ENCODE measurements at places on chromosomes 16 and 17.

GRCh38 chr16:48955837-48956236 lies 325.8 kb downstream of the CBLN1 start:
- DNase-seq: no peak

GRCh38 chr17:73492821-73493814 lies 151.1 kb downstream of the SDK2 start:
- peak; percentile 6 for DNase-seq

DNA sequence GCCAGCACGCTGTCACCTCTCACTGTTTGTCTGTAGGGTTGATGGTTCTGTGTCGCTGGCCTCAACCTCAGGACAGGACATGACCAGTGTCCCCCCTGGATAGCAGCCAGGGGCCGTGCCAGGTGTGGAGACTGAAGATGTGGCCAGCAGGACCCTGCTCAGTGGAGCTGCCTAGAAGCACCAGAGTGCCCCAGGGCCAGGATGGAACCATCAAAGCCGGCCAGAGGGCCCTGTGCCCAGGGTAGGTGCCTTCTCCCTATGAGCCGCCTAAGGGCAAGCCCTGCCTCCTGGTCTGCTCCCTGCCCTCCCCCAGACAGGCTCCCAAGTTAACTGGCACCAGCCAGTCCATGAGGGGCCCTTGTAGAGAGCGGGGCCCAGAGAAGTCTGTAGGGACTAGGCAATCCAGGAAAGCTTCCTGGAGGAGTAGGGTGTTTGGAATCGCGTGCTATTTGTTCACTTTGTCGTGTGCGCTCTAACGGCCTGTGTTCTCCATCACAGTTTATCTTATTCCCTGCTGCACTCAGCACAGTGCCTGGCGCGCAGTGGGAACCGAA lies 546 bp upstream of the NDUFB10 start:
- DNase-seq: no peak

- DNase-seq: no peak
Measured at GRCh38 chr17:8442310-8442709, 6.6 kb downstream of the NDEL1 start.

GRCh38 chr16:83898463-83899271 lies at the start of gene MLYCD:
Gene MLYCD (plus strand): TSS chr16:83899115. CDS start chr16:83899145, 30 bp downstream.
- peak; percentile 72 for DNase-seq

DNA sequence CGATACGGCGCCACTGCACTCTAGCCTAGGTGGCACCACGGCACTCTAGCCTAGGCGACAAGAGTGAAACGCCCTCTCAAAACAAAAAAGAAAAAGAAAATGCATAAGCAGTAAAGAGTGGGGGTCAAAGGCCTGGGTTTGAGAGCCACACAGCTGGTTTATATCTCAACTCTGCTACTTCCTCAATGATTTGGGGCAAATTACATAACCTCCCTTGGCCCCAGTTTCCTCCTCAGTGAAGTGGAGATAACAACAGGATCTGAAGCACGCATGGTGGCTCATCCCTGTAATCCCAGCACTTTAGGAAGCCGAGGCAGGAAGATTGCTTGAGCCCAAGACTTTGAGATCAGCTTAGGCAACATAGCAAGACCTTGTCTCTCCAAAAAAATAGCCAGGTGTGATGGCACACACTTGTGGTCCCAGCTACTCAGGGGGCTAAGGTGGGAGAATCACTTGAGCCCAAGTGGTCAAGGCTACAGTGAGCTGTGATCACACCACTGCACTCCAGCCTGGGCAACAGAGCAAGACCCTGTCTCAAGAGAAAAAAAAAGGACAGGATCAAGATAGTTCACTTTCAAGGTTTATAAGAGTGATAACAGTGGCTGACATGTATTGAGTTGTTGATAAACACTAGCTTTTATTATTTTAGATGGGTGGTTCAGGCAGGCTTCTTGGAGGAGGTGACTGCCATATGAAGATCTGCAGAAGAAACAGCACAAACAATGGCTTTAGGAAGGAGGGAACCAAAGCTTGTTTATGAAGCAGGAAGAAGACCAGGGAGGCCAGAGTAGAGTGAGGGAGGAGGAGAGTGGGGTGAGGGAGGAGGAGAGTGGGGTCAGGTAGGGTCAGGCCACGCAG lies 8.5 kb upstream of the COG1 start:
- no peak for DNase-seq

DNA sequence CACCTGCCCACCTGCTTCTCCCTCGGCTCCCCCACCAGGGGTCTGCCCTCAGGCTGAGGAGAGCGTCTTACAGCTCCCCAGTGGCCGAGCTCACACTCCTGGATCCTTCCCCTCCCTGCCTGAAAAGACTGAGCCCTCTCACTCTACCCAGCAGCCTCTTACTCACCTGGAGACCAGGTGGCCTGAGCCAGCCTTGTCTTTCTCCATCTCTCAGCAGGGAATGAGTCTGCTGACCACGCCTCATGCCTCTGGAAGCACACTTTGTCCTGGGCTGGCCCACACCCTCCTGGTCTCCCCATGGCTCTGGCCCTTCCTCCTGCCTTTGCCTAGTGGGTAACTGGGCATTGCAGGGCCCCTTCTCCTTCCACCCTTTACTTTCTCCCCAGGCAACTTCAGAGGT lies 177.2 kb downstream of the ENGASE start:
- no peak for DNase-seq

DNA sequence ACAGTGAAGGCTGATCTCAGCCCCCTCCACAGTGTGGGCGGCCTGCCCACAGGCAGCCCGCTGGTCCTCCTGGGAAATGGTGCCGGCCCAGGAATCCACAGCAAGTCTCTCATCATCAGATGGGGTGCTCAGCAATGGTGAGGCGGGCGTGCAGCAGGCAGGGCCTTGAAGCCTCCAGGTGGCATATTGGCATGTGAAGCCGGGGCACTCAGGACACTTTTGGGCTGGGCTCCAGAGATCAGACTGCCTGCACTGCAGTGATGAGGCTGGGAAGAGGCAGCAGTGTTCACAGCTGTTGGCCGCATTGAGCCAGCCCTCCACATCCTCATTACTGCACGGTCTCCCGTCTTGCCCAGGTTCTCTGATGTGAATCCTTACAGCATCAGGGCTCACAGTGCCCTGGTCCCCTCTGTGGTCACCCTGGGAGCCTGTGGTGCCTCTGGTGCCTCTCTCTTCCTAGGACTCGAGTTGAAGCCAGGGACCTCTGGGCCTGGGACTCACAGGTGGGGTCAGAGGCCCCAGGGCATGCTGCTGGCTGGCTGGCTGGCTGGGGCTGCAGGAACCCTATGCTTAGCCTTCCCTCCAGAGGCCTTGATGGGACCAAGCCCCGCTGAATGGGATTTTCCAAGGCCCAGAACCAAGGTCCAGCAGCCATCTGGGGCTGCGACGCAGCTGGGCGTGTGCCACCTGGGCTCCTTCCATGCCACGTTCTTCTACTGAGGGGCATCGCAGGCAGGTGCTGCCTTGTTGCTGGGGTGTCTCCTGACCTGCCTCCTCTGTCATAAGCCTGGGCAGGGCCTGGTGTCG lies 48.6 kb downstream of the TNFRSF13B start:
- no peak for DNase-seq

- DNase-seq: peak; percentile 99
Measured at GRCh38 chr16:70428178-70428998, 10.5 kb downstream of the ST3GAL2 start.

DNA sequence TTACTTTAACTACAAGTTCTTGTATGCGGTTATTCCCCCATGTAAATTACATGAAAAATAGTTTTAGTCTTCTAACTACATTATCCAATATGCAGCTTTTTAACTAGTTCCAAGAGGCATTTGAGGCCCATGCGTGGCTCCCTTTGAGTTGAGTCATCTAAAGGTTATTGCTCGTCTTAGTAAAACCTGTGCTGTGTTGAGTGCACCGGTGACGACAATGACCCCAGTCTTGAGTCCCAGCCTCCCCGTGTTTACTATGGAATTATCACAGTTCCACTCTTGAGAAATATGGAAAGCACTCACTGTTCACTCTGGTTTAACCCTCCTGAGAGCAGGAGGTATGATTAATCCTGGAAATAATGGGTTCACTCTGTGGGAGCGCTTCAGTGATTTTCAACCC lies 119.2 kb downstream of the PITPNC1 start:
- DNase-seq: no peak

DNA sequence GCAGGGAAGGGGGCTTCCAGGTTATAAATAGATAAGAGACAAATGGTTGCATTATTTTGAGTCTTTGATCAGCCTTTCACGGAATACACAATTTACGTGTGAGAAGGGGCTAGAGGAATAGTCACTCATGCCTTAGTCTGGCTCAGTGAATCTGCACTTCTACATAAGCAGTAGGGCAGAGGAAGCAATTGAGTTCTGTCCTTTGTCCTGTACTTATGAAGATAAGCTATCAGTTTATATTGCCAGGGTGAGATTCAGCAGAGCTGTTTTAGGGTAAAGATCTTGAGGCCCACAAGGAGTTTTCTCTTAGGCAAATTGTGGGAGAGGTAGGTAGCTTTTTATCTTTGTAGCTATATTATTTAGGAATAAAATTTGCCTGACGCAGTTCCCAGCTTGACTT lies 33.3 kb downstream of the TOM1L1 start:
- DNase-seq: no peak

GRCh38 chr17:987931-988330 lies 8.4 kb upstream of the NXN start:
- DNase-seq: no peak

DNA sequence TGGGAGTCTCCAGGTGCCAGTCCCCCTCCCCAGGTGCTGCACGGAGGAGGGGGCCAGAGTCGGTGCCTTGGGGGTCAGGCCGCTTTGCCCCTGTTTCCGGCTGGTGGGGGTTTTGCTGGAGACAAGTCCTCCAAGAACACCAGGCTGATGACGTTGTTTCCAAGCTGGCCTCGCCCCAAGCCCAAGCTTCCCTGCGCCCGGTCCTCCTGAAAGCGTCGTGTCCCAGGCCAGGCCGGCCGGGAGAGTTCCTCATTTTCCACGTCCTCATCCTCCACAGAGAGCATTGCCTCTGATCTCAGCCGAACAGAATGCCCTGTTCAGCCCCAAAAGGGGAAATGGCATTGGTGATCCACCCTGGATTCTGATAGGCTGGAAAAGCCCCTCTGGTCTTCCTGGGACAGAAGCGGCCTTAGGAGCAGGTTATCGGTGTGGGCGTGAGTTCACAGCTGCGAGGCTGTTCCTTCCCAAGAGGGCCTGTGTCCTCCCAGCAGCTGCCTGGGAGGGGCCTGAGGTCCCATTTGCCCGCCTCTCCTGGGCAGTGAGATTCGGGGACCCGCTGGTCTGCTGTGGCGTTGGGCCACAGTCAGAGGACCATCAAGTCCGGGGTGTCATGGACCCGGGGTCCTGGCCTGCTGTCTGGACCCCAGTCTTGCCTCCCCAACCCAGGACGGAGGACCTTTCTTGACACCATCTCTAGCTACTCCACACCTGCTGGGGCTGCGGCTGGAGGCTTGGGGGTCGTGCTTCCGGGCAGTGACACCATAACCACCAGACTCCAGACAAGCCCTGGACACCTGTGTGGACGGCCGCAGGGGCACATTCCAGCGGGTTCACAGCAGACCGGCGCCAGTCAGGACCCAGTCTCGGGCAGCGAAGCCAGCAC lies 7.1 kb downstream of the SOX8 start:
- no peak for DNase-seq

- DNase-seq: no peak
Measured at GRCh38 chr16:2739625-2740430, 12.6 kb upstream of the SRRM2 start.

GRCh38 chr16:11283820-11284248 lies 2.7 kb upstream of the PRM1 start:
- no peak for DNase-seq

DNA sequence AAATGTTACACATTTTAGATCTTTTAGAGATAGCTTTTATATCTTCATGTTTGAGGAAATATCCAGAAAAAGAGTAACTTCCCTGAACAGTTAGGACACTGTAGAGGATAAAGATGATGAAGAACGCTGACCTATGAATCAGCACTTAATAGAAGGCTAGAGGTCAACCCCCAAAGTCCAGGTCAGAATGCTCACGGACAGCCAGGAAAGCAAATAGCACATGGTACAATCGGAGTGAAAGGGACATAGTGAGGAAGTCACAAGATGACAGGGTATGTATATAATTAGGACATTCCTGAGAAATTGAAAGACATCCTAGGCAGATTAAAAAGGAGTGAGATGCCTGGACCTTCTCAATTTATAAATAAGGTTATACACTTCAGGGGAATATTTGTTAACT lies 55.1 kb upstream of the CNTNAP4 start:
- DNase-seq: no peak

- peak; percentile 85 for DNase-seq
Measured at GRCh38 chr17:57488856-57489255, 232.5 kb downstream of the MSI2 start.

GRCh38 chr16:5736209-5736930 lies 638.8 kb upstream of the EEF2KMT start:
- no peak for DNase-seq

DNA sequence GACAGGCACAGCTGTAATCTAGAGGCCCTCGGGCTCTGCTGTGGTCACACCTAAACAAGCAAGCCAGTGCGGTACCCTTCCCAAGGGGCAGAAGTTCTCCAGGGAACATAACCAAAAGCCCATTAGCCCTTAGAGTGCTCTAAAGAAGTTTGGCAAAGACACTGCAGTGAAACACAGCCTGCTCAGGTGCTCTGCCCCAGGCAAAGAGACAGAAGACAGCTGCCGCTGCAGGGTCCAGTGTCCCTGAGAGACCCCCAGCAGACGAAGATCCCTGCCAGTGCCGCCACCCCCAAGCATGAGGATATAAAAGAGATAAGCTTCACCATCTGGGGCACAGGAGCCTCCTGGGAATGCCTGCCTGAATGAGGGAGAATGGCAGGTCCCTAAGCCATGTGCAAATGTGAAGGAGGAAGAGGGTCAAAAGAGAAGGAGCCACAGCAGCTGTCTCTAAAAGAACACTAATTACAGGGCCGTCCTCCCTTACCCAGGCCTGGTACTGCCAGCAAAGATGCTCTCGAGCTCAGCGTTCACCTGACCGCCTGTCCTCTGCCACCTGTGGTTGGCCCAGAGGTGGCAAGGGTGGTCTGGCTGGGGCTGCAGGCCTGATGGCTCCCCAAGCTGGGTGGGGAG lies 29.7 kb downstream of the CUEDC1 start:
- DNase-seq: no peak

GRCh38 chr16:22093996-22094395 lies 1.7 kb downstream of the VWA3A start:
- no peak for DNase-seq

Data from M059J (cell line).